CD4-positive, alpha-beta memory T cell (primary cell): ENCODE measurements at places on chromosomes 12 and 14.
A peak's percentile ranks its signal among the peaks of the same experiment; 100 is the strongest.

DNA sequence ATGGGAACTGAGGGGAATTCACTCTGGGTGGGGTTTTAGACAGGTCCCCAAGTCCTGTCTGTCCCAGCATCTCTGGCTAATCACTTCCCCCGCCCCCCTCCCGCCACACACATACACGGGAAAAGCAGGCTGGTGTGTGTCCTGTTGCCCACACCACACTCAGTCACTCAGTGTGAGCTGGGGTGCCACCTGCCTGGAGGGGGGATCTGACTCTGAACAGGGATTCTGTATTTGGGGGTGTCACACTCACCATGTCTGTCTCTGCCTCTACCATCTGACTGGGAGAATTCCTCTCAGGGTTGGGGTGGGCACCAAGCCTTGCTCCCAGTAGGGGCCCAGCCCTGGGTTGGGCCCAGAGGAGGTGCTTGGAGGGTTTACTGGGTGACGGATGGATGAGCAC, 31.1 kb downstream of the SH2B3 start:
- DNase-seq: no peak

GRCh38 chr12:89384807-89385206, 32.5 kb upstream of the DUSP6 start:
- DNase-seq: no peak

- DNase-seq: peak; percentile 20
Observed at GRCh38 chr14:30521899-30522736, 36.8 kb upstream of the G2E3 start.

DNA sequence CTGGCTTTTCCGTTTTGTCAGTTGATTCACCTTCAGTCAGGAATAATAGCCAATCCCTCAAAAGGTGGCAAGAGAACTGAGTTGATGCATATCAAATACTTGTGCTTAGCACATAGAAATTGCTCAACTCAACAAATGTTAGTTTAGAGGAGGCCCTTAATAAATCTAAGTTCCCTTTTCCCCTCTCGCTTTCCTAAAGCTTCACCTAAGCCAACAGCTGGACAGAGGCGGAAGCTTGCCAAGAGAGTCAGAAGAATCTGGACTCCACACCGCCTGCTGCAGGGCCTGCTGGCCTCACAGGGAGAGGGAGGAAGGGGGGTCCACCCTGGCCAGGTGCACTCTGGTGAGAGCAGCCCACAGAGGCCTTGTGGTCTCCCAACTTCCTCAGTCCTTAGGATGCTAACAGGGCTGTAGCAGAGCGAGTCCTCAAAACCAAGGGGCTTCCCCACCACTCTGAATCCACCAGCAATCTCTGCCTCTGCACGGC, 213.1 kb downstream of the CHST11 start:
- peak; percentile 24 for DNase-seq

DNA sequence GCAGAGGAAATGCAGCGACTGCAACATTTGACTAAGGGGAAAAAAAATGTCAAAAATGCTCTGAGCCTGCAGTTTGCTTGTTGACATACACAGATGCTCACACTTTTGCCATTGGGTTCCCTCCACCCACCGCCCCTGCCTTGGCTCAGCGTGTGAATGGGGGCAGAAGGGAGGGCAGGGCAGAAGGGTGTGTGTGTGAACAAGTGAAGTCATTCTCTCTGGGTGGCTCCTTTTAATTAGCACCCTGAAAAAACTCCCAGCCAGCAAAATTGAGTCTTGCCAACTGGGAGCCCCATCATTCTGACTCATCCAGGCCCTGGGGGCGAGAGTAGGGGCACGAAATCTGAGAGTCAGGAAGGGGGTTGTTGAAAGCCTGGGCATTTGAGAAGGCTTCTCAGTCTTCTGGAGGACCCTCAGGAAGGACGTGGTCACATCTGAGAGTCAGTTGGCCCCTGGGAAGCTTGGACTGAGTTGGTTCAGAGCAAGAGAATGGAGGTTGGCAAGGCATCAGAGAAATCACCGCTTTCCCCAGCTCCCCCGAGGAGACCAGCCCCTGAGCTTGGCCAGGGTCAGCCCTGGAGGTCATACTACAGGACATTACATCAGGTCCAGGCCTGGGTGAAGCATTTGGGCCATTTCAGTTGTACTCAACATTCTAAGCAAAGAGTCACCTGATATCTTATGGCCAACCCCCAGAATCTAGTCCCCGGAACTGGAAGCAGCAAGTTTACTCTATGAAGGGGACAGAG, 22.7 kb upstream of the KRT78 start:
- no peak for DNase-seq

DNA sequence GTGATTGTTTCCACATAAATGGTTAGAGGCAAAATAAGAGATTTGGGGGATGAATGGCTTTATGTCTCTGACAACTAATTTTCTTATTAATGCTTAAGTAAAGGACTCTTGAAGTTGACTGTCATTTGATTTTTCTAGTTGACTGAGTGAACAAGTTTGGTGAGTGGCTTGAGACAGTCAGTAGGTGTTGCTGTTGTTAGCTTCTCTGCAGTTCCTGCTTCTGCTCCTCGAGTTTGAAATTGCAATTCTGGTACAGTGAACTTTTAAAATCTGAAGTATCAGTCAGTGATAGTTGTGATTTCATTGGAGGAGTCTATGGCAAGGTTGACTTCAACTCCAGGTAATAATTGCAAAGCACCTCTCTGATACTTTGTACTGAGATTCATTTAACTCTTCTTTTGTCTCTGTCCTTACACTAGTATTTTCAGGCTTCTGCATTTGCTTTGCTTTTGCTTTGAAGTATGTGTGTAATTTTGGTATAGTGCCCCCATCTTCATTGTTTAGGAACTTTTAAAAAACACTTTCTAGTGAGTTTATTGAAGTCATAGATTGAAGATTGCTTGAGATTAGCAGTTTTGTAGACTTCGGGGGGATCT, 415.5 kb downstream of the PCNX1 start:
- no peak for DNase-seq

- no peak for DNase-seq
Observed at GRCh38 chr12:50042693-50043092, 14.7 kb upstream of the ASIC1 start.

- no peak for DNase-seq
Observed at GRCh38 chr14:102518063-102518648, 8.6 kb upstream of the ANKRD9 start.

- DNase-seq: no peak
Observed at GRCh38 chr14:77917491-77918201, 117.7 kb downstream of the ADCK1 start.

DNA sequence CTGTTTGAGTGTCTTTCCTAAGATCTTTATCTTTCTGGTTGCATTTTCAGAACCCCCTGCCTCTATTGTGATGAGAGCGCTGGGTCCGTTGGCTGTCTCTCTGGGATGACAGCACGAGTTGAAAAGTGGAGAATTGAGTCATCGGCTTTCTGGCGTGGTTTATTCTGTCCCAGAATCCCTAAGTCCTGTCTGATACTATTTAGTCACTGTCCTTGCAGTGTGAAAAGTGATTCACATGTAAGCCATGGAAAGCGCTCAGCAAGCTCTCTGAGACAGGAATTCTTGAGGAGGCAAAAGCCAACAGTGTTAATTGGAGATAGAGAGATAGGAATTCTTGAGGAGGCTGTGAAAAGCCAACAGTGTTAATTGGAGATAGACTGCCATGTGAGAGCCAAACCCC, 121.7 kb downstream of the CHST11 start:
- peak; percentile 32 for DNase-seq

GRCh38 chr12:27870939-27871338, 90.9 kb upstream of the MANSC4 start:
- no peak for DNase-seq

GRCh38 chr12:113650476-113650875, 178.8 kb upstream of the LHX5 start:
- DNase-seq: no peak

- DNase-seq: no peak
Observed at GRCh38 chr14:52937306-52937705, 13.5 kb downstream of the FERMT2 start.

DNA sequence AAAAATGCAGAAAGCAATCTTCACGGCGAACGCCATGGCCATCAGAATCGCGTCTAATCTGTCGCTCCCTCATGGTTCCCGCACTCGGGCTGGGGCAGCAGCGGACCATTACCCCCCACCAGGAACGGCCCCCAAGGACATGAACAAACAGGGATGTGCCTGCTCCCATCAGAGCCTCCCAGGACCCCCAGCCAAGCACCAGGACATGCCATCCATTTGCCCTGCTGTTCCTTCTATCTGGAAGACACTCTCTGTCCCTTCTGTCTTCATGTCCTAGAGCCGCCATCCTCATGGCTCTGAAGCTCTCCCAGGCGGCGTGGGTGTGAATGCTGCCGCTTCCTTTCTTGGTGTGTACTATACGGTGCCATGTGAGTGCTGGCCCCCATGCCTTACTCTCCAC, 371.8 kb downstream of the BCL11B start:
- DNase-seq: no peak

- no peak for DNase-seq
Observed at GRCh38 chr14:60905923-60906322, 75.0 kb downstream of the TRMT5 start.

GRCh38 chr12:52833922-52834726, at the start of gene KRT79:
Gene KRT79 (minus strand): TSS chr12:52834311. CDS start chr12:52834260, 51 bp downstream.
- no peak for DNase-seq

DNA sequence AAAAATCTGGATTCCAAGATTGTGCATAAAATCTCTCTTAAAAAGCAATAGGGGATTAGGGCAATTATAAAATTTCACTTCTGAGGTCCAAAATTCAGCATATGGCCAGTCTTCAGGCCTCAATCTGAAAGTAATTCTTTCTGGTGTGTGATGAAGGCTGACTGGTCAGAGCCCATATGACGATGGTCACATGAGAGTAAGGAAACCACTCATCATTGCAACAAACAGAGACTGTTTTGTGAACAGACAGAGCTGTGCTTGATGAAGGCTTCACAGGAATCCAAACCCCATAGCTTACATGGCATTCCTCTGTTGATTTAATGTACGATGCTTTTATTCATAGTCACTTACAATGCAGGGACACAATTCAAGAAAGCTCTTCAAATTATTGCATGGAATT, 238.1 kb downstream of the APAF1 start:
- DNase-seq: no peak

DNA sequence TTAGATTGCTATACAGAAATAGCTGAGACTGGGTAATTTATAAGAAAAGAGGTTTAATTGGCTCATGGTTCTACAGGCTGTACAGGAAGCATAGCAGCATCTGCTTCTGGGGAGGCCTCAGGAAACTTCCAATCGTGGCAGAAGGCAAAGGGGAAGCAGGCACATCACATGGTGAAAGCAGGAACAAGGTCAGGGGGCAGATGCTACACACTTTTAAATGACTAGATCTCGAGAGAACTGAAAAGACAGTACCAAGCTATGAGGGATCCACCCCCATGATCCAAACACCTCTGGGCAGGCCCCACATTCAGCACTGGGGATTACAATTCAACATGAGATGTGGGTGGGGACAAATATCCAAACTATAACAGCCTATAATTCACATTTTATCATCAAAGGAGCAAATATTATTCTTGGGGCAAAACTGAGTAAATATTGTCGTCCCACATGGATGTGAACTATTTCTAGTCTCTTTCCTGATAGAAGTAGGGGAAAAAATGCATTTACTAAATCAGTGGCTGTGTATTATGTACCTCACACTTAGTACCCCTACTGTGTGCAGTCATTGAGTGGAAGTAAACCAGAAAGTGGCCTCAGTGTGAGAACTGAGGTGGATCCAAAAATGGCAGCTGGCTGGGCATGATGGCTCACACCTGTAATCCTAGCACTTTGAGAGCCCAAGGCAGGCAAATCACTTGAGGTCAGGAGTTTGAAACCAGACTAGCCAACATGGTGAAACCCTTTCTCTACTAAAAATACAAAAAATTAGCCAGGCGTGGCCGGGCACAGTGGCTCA, 25.4 kb upstream of the A2ML1 start:
- no peak for DNase-seq

GRCh38 chr12:54448344-54448743, 25.1 kb downstream of the GTSF1 start:
- no peak for DNase-seq

- DNase-seq: no peak
Observed at GRCh38 chr14:56648508-56649301, 69.1 kb downstream of the TMEM260 start.
